ENCODE measurements at places on chromosomes 11 and 22. TPM values are rescaled to one million over a fixed set of nuclear protein-coding genes. Genes with fewer than 3 reads are reported as not detected.

GRCh38 chr11:88131764-88132470, 43.3 kb downstream of the RAB38 start:
- DNase-seq: no peak

DNA sequence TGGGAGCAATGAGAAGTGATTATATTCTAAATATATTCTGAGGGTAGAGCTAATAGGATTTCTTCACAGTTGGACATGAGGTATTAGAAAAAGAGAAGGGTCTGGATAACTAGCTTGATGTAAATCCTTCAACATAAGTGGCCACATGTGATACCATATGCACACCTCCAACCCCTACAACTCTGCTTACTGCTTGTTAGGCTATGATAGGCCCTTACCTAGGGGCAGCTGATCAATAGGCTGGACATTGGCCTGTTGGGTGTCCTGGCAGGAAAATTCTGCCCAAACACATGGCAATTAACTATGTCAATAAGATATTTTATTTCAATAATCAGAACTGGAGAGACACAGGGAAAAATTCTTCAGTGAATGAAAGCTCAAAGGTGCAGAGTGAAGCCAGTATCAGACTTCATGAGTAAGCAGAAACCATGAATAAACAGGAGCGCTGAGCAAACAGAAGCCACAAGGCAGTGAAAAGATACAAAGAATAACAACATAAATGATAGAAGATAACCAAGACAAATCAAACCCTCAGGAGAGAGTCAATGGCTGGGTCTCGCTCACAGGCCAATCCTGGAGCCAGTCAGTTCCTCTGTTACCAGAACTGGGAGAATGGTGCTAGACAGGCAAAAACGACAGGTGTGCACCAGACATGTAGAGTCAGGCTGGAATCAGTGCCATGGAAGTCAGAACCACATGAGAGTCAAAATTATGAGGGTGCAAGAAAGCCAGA, 46.3 kb upstream of the PSMA1 start:
- DNase-seq: no peak

- DNase-seq: no peak
Observed at GRCh38 chr22:35133702-35134380, 67.9 kb downstream of the ISX start.

C22orf31 gene
- not detected for total RNA-seq

- DNase-seq: peak; percentile 42
Observed at GRCh38 chr11:16925561-16926065, 88.6 kb downstream of the PLEKHA7 start.

UBE4A gene
- 40.7 TPM for total RNA-seq
